NCI-H1930 (cell line): ENCODE measurements at places on chromosomes 5 and 9.

DNA sequence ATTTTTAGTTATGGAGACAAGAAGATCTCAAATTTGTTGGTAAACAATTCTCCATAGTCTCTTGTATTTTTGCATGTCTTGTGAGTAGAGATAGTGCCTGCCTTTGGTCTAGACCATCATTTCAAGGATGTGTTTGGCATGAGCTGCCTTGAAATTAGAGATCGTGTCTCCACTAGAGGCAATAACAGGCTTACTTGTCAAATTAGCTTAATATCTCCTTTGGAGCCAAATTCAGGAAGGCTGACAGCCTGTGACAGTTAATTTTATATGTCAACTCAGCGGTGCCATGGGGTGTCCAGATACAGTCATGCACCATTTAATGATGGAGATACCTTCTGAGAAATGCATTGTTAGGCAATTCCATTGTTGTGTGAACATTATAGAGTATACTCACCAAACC, 24.8 kb upstream of the PRDM9 start:
- DNase-seq: no peak

- peak; percentile 11 for DNase-seq
Measured at GRCh38 chr9:78030553-78031443, 813 bp downstream of the GNAQ start.

GRCh38 chr5:150618588-150619281, 21.7 kb upstream of the SYNPO start:
- DNase-seq: no peak

DNA sequence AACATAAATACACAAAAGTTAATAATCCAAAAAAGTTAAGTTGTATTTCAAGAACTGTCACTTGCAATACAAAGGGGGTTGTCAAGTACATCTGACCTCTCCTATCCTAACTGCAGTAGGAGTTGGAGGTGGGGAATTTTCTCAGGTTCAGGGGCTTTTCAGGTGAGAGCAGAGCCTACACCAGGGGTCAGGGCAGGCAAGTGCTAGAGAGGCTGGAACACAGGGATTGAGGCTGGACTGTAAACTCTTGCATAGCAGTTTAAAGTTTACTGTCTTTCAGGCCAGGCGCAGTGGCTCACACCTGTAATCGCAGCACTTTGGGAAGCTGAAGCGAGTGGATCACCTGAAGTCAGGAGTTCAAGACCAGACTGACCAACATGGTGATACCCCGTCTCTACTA, 25.4 kb upstream of the RASGRF2 start:
- DNase-seq: no peak

GRCh38 chr9:115025721-115026120, 92.2 kb downstream of the TNC start:
- no peak for DNase-seq

DNA sequence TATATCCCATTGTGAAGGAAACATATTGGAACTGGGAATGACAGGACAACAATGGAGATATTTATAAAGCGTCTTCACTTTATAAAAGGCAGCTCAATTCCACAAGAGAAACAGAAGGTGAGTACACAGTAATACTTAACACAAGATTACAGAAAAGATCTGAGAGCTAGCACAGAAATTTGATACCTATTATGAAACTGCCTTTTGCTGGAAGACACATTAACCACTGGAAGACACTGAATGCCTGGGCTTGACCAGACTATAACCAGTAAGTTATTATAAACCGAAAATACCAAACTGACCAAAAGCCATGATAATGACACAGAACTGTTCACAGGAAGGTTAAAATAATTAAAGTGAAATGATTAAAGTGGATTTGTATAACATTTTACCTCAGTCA, 195.4 kb downstream of the NR2F1-AS1 start:
- DNase-seq: no peak

GRCh38 chr5:29252390-29252789, 1941.1 kb upstream of the CDH6 start:
- DNase-seq: no peak

GRCh38 chr5:147578228-147579024, 68.6 kb upstream of the DPYSL3 start:
- peak; percentile 23 for DNase-seq

- no peak for DNase-seq
Measured at GRCh38 chr9:70046274-70047070, 2.8 kb downstream of the MAMDC2 start.

DNA sequence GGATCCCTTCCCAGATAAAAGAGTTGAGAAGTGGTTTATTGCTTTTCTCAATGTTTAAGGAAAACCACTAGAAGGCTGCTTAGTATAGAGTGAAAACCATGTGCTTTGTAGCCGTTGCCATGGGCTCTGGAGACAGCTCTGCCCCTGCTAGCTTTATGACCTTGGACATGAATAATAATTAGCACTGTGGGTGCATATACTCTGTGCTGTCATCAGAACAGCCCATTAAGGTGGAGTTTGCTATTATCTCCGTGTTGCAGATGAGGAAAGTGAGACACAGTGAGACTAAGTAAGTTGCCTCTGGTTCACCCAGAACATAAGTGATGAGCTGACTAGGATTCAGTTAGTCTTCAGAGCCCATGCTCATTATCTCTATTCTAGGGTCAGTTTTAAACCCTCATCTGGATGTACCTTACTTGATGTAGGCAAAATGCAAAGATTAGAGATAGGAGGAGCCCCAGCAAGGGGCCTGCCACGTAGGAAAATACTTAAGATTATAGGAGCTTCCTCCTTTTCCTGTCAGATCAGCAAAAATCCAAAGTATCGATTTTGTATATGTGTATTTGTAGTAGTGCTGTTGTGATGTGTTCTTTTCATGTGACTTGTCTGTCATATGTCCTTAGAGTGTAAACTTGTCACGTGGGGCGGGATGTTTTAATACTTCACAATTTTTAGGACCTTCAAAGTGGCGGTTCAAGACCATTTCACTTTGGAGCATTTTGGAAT, 102.5 kb downstream of the TLE4 start:
- DNase-seq: no peak

DNA sequence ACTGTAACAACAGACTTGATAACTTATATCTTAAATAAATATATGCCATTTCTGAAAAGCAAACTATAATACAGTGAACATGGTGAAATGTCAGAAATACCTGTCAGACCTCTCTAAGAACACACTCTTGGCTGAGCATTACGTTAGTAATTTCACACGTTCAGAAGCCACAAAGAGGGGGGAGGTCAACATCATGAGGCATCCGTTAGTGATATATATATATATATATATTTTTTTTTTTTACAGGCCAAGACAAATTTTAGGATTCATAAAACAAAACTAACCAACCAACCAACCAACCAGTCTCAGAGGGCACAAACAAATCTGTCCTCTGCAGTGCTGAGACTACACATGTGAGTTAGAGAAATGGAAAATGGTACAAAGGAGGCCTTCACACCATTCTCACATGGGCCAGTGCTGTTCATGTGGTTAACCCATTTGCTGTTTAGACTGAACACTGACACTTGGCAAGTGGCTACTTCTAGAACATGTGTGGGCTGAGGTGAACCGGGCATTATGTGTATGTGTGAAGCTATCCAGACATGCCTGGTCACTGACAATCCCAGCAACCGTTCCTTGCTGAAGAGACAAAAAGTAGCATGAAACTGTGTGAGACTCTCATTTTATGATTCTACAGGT, 54.5 kb downstream of the ELL2 start:
- DNase-seq: no peak

GRCh38 chr5:172007175-172008110, 1.0 kb upstream of the FBXW11 start:
- DNase-seq: no peak

DNA sequence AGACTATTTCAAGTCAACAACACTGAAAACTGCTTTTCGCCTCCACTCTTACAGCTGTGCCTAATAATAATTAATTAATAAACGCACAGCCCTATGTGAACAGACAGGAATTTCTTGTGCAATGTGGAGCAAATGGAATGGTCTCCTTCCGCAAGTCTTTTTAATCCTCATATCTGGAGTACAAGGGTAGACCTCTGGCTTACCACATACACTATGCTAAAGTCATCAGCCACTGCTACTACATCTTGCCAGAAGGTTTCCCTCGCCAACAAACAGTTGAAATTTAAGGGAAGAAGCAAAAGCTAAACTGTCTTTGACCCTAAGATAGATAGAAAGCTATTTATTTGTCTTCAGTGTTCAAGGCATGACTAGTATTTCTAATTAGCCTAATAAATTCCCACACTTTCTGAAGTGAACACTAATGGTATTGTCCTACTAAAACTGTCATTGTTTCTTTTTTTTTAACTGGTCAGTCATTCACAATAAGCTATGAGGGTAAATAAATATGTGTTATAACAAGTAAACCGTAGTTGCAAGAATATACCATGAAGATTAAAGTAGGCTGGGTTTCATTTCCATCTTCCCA, 63.9 kb downstream of the GOLPH3 start:
- DNase-seq: no peak

- no peak for DNase-seq
Measured at GRCh38 chr5:61534481-61535267, 202.6 kb downstream of the ZSWIM6 start.

DNA sequence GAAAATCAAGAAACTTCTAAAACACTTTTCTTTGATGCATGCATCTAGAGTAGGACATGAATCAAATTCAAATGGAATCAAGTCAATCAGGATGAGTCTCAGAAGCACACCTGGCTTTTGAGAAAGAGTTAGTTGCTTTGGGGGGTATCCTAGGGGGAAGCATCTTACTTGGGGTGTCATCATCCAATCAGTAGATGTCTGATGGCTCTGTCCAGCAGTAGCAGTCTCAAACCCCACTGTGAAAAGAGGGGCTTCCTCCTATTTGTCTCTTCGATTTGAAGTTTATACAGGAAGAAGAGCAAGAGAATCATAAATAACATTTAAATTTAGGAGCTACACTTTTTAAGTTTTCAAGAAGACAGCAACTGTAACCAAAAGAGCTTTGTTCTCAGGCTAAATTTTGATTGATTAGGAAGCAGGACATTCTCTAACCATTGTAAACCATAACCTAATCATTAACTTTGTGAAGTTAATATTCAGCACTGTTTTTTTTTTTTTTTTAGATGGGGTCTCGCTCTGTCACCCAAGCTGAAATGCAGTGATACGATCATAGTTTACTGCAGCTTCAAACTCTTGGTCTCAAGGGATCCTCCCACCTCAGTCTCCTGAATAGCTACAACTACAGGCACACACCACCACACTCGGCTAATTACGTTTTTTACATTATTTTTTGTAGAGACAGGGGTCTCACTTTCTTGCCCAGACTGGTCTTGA, 614.7 kb downstream of the CSNK1G3 start:
- DNase-seq: no peak

DNA sequence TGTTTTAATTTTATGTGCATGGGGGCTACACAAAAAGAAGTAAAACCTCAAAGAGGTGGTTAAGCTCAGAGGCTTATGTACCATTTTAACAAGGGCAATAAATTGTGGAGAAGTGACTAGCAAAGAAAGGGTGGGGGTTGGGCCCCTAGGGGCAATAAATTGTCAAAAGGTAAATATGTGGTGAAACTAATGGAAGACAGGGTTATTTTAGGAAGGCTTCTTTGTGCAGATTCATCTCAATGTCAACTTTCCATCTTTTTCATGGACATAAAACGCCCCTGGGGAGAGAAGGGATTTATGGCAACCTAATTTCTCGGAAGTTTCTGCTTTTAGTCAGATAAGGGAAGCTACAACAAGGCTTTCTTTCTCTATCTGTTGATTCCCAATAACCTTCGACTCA, 42.5 kb upstream of the GOLM1 start:
- no peak for DNase-seq

DNA sequence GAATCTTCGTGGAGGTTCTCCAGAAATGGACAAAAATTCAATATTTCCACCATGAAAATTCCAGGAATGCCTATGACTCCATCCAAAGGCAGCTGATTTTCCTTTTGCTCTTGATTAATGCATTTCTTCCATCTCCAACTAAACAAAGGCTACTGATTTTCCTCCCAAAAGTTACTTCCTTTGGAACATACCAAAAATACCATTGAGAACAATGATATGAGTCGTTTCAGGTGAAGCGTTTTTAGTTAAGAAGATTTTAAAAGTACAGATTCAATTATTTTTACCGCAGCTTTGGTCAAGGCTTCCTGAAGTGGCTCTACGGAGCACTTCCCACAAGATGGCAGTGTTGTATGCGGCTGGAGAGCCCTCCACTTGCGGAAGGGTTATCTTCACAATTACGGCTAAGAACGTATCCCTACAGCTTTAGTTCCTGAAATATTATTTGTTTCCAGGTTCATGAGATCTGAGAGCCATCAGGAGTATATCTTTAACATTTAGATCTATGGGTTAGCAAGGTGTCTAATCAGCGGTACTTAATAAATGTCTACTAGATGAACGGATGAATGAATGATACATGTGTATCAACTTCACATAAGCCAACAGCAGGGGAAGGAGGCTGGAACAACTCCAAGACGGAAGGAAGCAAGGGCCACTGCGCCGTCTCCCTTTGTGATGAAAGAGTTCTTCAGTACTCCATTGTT, 35.9 kb upstream of the ARSB start:
- peak; percentile 35 for DNase-seq

- no peak for DNase-seq
Measured at GRCh38 chr5:24065779-24066178, 558.4 kb downstream of the PRDM9 start.
